ENCODE measurements at places on chromosomes 4 and X. TPM values are rescaled to one million over a fixed set of nuclear protein-coding genes. Genes with fewer than 3 reads are reported as not detected.

Gene SRPK3
- not detected for total RNA-seq

Gene PRAF2
- 35.4 TPM for total RNA-seq

Gene SLBP
- 78.3 TPM for total RNA-seq

Gene GAGE13
- total RNA-seq = not detected

Gene COL4A5
- total RNA-seq = 19.6 TPM

Gene MAGEB10
- total RNA-seq = not detected

Gene CENPI
- 24.9 TPM for total RNA-seq

Gene TCEANC
- total RNA-seq = 1.3 TPM

Gene STS
- total RNA-seq = 3.1 TPM

Gene PPARGC1A
- total RNA-seq = 4.2 TPM

Gene RLIM
- 20.2 TPM for total RNA-seq

Gene DCX
- not detected for total RNA-seq

Gene MID1
- total RNA-seq = 13.9 TPM

Gene MAGEA8
- not detected for total RNA-seq

Gene KIT
- 0.49 TPM for total RNA-seq

Gene SCLT1
- total RNA-seq = 3.9 TPM

Gene ATP1B4
- not detected for total RNA-seq

Gene H2BW2
- not detected for total RNA-seq

Gene CD38
- total RNA-seq = under 0.01 TPM

Gene GATA1
- total RNA-seq = not detected

Measured in mesangial cell (primary cell).